ENCODE measurements at places on chromosomes 12 and 14.

DNA sequence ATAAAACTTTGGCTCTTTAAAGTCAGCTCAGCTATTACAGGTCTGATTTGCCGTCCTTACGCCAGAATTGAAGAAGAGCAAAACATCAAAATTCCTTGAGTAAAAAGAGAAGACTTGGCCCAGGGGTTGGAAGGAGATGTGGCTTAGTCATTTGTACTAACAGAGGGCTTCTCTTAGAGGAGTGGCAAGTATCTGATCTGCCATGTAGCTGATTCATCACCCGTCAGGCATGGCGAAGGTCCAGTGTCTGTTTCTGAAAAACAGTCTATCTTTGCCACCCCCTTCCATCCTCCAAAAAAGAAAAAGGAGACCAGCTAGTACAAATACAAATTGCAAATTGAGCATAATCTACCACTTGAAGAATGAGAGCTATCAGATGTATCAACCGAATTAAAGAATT lies 91.9 kb downstream of the RAD52 start:
- DNase-seq: no peak

GRCh38 chr12:91825999-91826398 lies 319.6 kb downstream of the BTG1 start:
- no peak for DNase-seq

DNA sequence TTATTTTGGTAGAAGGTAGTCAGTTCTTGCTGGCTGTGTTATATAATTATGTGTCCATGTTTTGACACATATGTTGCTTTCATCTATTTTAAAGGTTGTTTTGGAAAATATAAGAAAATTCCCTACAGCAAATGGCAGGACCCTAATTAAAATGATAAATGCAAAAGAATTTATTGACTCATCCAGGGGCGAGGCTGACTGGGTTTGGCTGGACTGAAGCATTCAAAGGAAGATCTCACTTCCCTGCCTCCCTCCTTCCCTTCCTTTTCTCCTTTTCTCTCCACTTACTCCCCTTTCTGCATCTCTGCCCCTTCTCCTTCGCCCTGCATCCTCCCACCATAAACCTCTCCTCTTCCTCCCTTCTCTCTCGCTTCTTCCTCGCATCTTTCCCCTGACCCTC lies 129.6 kb downstream of the SNAPC1 start:
- DNase-seq: no peak

DNA sequence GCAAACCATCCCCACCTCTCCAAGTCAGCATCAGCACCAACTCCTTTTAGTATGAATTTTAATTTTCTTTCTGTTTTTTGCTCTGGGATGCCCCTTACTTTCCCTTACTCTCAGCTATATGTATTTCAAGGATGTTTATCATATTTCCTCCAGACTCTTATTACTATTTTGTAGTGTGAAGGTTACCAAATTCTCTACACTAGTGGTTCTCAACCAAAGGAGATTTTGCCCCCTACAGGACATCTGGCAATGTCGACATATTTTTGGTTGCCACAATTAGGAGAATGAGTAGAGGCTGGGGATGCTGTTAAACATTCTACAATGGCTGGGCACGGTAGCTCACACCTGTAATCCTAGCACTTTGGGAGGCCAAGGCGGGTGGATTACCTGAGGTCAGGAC lies 29.1 kb upstream of the SOS2 start:
- peak; percentile 45 for DNase-seq

- DNase-seq: no peak
Measured at GRCh38 chr12:24127919-24128721, 178.7 kb upstream of the SOX5 start.

DNA sequence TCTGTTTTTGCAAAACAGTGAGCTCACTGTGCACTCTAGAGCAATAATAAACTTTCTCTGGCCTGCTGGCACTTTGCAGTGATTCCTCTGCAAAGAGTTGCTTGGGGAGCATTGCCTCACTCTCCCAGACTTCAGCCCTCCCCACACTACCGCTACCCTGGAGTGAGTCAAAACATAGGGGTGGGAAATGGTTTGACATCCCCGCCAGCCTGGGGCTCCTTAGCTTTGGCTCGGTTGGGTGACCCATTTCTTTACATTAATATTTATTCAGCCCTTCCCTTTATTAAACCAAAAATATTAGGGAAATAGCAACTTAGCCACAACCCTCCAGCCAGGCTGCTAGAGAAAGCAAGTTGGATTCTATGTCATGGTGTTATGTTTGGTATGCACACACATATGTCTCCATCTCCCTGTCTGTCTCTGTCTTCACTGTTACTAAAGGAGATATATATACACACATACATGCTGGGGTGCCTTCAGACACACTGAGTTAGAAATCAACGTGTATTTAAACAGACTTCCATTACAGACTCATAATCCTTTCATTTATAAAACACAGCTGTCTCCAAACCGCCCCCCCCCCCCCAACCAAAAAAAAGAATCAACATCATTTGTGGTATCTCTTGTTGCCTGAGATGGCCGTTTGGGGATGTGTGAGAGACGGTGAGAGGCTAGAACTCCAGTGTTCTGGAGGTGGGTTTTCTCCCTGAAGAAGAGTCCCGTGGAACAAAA lies 3.4 kb upstream of the IRF2BPL start:
- peak; percentile 29 for DNase-seq

GRCh38 chr12:52646613-52647012 lies 5.4 kb downstream of the KRT2 start:
- no peak for DNase-seq

Data from CD4-positive, alpha-beta T cell treated with Interleukin-6 for 4 hours (primary cell).